Non-pigmented ciliary epithelial cell (primary cell): ENCODE measurements at places on chromosomes 12 and 14.

DNA sequence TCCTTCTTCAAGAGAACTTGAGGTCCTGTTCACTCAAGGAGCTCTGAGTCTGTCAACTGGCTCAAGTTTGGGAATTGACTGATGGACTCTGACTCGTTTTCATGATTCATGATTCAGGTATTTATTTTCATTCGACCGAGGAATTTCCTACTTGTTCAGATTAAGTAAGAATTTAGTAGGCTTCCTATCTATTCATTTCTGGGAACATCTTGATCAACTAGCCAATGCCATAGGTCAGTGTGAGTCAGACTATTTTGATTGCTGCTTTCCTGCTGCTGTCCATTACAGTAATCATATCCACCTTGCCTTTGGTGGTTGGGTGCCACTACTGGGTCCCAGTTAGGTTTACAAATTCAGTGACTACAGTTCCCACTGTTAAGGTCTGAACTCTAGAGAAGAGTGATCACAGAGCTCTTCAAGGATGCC lies 6.1 kb downstream of the FAM186A start:
- DNase-seq, result peak; percentile 87

- no peak for DNase-seq
Observed at GRCh38 chr12:69919495-69919894, 94.5 kb downstream of the MYRFL start.

GRCh38 chr14:29712601-29713000 lies 215.0 kb downstream of the PRKD1 start:
- DNase-seq, result no peak

- no peak for DNase-seq
Observed at GRCh38 chr12:26032290-26032689, 73.8 kb downstream of the RASSF8 start.

- no peak for DNase-seq
Observed at GRCh38 chr14:61218767-61219166, 62.4 kb downstream of the TMEM30B start.

- peak; percentile 4 for DNase-seq
Observed at GRCh38 chr12:77777274-77777673, 53.4 kb upstream of the NAV3 start.

GRCh38 chr12:104467346-104467837 lies 10.6 kb downstream of the CHST11 start:
- DNase-seq, result no peak

DNA sequence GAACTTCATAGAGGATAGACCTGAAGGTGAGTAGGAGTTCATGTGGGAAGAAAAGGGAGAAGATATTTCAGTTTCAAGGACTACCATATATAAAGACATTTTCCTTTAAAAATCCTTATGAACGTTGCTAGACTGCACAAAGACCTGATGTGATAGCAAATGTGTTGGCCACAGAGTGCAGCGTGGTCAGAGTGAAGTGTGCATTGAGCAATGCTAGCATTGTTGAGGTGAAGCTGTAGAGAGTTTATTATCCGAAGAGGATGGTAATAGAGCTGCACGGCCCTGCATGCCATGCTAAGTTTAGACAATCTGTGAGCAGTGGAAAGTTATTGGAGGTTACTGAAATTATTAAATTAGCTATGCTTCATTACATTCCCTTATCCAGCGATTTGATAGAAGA lies 413.0 kb downstream of the CCDC91 start:
- DNase-seq, result no peak

DNA sequence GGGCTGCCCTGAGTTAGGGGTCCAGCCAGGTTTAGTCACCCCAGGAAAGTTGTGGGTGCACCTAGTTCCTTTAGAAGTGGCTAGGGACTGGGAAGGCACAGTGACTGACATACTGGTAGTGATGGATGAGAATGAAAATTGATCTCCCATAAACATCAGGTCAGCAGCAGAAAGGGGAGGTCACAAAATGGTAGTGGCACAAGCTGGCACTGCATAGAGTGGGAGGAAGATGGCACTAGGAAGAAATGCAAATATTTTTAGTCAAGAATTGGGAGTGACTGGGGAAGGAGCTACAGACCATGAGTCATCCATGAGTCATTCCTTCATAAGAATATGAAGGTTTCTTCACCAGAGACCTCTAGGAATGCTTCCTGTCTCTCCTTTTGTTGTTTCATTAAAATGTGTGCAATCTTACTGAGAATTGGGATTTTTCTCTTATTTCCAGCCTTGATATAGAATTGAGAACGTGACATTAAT lies 198.3 kb upstream of the AMIGO2 start:
- DNase-seq, result peak; percentile 87

- no peak for DNase-seq
Observed at GRCh38 chr14:50854521-50854920, 17.3 kb upstream of the ABHD12B start.

DNA sequence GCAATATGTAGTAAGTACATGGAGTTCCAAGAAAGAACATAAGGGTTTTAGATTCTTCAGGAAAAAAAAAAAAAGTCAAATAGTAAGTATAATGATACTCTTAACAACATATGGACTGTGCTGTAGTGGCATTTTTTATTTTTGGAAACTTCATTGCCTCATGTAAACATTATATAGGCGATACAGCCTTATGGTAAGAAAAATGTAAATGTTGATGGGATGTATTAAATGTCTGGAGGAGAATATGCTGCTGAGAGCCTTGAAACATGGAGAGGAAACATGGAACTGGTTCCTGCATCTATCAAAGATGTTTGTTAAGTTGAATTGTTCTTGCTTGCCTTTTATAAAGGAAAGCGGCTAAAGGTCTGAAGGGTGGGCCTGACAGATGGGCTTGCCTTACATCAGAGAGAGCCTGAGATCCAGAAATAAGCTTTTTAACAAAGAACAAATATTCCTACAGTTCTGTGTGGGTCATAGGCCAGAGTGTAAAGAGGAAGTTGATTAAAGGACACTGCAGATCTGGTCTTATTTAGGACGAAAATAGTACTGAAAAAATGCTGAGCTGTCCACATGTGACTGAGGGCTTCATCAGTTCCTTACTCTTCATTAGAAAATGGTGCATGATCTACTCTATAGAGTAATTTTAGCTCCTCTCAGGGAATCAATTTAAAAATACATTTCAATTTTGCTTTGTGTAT lies 448.1 kb upstream of the DCN start:
- no peak for DNase-seq

DNA sequence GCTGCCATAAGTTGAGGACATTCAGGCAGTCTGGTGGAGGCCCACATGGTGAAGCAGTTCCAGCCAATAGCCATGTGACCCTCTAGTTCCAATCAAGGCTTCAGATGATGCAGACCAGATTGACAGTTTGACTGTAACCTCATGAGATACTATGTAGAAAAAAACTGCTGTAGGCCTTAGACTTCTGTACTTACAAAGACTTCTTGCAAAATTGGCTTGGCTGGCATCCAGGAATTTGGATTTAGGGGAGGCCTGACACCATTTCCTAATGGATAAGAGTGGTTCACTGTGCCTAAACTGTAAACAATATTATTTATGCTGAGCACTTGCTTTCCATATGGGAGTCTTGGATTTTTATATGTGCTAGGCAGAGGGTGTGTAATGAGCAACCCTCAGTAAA lies 76.4 kb downstream of the RGS6 start:
- no peak for DNase-seq

- DNase-seq, result no peak
Observed at GRCh38 chr14:63709589-63709988, 18.3 kb downstream of the SGPP1 start.

- DNase-seq, result no peak
Observed at GRCh38 chr12:131800594-131801135, 27.5 kb upstream of the MMP17 start.

GRCh38 chr12:45407981-45408728 lies 192.3 kb downstream of the ANO6 start:
- DNase-seq, result no peak
